ENCODE measurements at places on chromosomes 2 and 18. TPM values are rescaled to one million over a fixed set of nuclear protein-coding genes. Genes with fewer than 3 reads are reported as not detected.

The NOSTRIN gene
- 114 TPM for total RNA-seq

The ARHGAP28 gene
- 39.0 TPM for total RNA-seq

The OSGEPL1 gene
- total RNA-seq = 5.0 TPM

The KCNG2 gene
- total RNA-seq = 0.59 TPM

The NT5C1B gene
- not detected for total RNA-seq

DNA sequence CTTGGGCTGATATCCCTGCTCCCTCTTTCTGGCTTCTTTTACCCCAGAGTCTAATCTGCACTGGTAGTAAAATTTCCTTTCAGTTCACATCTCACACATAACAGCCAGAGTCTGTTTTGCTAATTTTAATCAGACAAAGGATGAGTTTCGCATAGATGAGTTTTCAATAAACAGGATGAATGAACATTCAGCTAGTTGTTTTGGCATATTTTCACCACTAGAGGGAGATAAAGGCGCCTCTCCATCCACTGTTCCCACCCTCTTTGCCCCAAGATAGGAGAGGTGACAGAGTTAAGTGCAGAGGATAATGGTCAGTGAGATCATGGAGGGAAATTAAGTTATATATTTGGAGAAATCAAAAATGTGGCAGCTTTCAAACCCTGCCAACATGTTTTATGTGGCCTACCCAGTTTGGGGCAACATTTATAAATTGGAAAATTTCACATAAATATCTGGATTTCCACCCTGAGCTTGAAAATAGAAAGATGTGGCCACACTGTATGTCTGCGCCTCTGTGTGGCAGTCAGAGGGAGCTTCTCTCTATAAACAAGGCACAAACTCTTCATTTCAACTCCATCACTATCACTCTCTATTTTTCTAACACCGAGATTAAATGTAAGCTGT is 48.5 kb upstream of the DTNA start:
- DNase-seq = no peak

GRCh38 chr2:19667085-19667484 is 234.7 kb downstream of the TTC32 start:
- DNase-seq = no peak

GRCh38 chr2:240819126-240819857 is 727 bp downstream of the KIF1A start:
- DNase-seq = no peak

DNA sequence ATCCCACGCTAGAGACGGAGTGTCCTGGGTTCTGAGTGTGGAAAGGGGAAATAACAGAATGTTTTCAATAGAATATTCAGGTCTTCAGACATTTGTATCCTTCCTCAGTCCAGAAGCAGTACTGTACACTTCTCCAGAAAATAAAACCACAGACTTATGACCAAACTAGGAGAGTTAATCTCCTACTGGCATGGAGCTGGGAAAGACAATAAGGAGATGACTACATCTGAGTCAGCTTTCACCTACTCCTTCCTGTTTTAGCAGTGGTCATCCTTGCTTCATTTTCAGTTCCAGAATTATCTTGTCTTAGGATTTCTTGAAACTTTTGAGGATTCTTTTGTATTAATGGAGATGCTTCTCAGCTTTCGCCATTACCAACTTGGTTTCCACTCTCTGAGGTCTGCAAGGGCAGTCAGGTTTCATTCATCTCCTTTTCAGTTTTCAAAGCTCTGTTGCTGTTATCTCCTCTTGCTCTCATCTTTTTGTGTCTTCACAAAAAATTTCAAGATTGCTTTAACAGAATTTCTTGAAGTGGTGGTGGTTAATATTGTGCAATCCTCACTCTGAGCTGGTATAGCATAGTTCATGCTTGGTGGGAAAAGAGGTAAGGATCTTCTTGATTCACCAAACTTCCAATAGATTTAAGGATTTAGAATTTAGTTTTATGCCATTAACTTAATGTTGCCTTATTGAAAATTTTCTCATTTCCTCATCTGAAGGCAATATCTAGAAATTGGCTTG is 23.7 kb upstream of the NR4A2 start:
- DNase-seq = no peak

DNA sequence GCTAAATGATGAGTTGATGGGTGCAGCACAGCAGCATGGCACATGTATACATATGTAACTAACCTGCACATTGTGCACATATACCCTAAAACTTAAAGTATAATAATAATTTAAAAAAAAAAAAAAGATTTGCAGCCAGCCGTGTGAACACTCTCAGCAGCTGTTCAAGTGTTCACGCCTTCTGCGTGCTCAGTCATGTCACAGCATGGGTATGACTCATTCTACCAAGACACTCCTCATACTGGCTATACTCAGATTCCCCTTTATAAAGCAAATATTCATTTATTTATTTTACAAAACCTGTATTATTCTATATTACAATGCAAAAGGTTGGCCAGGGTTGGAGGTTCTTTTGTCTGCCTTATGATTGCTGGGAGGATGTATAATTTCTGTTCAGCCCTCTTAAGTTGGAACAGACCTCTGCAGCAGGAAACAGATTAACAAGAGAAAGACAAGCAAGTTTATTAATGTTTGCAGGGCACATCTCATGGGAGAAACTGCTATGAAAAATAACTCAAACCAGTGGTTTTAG is 1230.6 kb upstream of the CHAC2 start:
- DNase-seq = no peak

DNA sequence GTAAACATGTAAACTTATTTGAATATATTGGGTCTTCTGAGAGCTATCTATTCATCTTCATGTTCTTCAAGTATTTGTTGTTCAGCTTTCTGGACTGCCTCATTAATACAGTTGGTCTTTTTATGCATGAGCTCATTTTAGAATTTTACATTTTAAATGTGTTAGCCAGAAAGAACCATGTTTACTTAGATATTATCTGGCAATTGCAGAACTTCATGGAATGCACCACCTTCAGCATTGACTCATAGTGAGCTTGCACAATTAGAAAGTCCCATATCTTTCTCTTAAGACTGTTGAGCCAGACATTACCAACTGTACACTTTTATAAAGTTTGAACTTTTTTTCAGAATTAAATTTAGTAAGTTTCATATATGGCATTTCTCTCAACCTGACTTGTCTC is 536.7 kb downstream of the RIT2 start:
- no peak for DNase-seq

GRCh38 chr2:158984604-158985135 is 16.2 kb downstream of the TANC1 start:
- DNase-seq = no peak

DNA sequence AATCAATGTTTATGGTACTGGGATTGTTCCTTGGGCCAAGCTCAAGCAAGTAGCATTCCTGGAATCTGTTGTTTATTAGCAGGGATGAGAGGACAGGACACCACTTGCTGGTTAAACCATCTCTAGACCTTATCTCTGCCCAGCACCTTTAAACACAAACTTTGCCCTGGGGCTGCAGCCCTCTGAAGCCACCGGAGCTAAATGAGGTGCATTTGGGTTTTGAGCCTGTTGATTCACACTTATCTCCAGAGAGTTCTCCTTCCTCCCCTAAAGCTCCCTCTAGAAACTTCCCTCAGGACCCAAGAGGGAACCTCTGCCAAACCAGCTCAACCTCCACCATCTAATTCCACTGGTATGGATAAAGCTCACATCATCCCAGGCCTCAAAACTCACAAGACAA is 94.8 kb upstream of the EPAS1 start:
- no peak for DNase-seq

DNA sequence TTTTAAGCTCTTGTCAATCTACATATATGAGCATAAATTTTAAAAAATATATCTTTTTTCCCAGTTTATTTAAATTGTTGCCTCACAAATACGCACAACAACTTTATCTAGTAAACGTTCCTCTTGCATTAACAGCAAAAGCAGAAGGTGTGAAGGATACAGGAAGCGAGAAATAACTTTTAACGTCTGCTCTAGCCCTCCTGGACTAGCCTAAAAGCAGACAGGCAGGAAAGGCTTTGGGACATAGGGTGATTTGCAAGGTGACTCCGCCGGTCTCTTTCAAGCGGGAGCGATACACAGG is 434 bp upstream of the DUSP19 start:
- DNase-seq = peak; percentile 33

DNA sequence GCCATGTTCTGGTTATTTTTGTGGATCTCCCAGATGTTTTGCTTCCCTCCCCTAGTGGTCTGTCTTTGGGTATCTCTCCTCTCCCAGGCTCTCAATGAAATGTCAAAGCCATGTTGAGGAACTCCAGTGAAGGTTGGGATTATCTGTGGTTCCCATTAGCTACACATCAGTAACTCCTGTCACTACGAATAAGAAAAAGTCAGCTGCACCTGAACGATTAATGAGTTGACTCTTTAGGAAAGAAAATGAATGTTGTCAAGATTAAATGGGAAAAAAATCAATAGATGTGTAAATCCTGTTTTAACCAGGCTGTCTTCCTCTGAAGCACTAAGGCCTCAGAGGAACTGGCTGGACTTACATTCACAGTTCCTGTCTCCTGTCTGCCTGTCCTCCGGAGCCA is 94.0 kb upstream of the DAPL1 start:
- no peak for DNase-seq

- DNase-seq = no peak
Observed at GRCh38 chr2:227022608-227023007, 141.4 kb downstream of the COL4A4 start.

DNA sequence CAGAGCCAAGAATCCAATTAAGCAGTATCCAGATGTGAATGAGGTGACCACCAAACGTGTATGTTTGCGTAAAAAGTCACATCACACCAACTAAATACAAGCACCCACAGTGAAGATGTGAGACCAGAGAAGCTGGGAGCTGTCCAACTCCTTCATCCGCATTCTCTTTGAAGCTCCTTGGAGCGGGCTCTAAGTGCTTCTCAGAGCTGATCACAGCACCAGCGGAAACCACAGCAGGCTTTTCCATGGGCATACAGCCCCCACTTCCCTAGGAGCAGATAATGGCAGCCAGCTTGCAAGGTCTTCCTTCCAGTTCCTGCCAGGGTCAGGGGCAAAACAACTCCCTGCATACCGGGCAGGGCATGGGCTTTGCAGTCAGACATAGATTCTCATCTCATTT is 36.4 kb downstream of the REEP1 start:
- DNase-seq = peak; percentile 38

DNA sequence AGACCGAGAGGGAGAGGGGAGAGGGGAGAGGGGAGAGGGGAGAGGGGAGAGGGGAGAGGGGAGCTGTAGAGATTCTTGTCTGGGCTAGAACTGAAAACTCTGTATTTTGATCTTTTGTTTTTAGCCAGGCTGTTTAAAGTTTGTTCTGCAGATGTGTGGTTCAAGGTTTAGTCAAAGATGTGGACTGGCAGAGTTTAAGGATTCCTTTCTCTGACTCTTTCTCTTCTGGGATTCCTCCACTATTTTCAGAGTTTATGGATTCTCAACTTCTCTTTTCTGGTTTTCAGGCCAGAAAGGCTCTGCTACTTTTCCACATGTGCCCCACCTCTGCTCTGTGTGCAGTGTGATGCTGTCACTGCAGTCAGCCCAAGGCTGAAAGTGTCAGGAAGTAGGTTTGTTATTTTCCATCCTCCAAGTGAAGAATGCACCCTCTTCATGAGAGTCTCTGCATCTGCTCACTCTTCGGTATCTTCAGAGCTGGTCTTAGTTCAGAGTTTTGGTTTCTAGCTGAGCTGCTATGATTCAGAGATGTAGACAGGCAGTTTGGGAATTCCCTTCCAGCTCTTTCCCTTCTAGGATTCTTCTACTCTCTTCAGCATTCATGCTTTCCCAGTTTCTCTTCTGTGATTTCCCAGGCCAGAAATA is 130.9 kb upstream of the SMAD7 start:
- no peak for DNase-seq

All from uterus (tissue), 4 donors.